T-cell (primary cell): ENCODE measurements at places on chromosomes 16 and 17. TPM values are rescaled to one million over a fixed set of nuclear protein-coding genes. Genes with fewer than 3 reads are reported as not detected.
A peak's percentile ranks its signal among the peaks of the same experiment; 100 is the strongest.

The CA7 gene
- total RNA-seq = not detected

DNA sequence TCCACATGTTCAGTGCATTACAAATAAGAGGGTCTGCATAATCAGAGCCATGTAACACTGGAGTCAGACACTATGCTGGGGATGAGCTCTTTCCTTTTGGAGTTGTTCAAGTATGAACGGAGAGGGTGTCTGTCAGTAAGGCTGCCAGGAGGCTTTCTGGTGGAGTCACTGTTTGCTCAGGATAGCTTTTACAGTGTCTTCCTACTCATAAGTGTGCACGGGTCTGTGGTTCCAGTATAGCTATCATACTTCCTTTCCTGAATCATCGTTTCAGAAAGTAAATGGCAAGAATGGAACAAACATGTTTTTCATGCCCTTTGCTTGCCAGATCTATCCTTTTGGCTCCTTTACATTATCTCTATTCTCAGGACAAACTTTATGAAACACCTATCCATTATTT lies 152.7 kb upstream of the CDH11 start:
- no peaks in the 10 kb centered on the region for H3K36me3 ChIP-seq
- no peak overlapping the region for H3K4me3 ChIP-seq
- no peaks in the 10 kb centered on the region for H3K27me3 ChIP-seq
- H3K4me1 ChIP-seq = no peaks in the 10 kb centered on the region
- H3K27ac ChIP-seq = no peak overlapping the region

- no peak overlapping the region for H3K4me3 ChIP-seq
- H3K27me3 ChIP-seq = no peaks in the 10 kb centered on the region
- no peak for DNase-seq
- no peaks in the 10 kb centered on the region for H3K36me3 ChIP-seq
- no peaks in the 10 kb centered on the region for H3K4me1 ChIP-seq
- H3K27ac ChIP-seq = no peak overlapping the region
Observed at GRCh38 chr16:69720822-69721430, 5.4 kb downstream of the NQO1 start.

DNA sequence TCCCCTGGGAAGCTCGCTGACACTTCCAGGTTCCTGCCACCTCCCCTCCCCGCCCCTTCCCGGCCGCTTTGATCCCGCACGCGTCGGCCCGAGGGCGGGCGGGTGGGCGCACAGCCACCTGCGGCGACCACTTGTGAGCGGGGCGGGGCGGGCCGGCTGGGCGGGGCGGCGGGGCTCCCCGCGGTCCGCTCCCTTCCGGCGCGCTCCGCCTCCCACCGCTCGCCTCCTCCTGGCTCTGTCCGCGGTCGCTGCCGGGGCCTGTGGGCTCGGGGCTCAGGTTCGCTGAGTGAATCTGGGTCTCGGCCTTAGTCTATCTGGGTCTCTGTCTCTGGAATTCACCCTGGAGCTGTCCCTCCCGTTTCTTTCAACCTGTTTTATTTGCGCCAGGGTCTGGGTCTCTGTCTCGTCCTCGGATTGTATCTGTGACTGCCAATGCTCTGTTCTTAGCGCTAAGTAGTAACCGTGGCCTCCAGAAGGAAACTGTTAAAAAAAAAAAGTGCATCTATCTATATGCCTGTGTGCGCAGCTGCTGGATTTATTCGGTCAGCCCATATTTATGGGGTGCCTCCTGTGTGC lies 2.7 kb upstream of the HES7 start:
- H3K4me1 ChIP-seq = peaks cover 55% of the 10 kb centered on the region
- H3K27me3 ChIP-seq = peaks cover 56% of the 10 kb centered on the region
- H3K4me3 ChIP-seq = peak overlapping the region; percentile 64
- no peak for DNase-seq
- no peaks in the 10 kb centered on the region for H3K36me3 ChIP-seq

The ITGAL gene
- 640 TPM for total RNA-seq

The GCGR gene
- not detected for total RNA-seq

DNA sequence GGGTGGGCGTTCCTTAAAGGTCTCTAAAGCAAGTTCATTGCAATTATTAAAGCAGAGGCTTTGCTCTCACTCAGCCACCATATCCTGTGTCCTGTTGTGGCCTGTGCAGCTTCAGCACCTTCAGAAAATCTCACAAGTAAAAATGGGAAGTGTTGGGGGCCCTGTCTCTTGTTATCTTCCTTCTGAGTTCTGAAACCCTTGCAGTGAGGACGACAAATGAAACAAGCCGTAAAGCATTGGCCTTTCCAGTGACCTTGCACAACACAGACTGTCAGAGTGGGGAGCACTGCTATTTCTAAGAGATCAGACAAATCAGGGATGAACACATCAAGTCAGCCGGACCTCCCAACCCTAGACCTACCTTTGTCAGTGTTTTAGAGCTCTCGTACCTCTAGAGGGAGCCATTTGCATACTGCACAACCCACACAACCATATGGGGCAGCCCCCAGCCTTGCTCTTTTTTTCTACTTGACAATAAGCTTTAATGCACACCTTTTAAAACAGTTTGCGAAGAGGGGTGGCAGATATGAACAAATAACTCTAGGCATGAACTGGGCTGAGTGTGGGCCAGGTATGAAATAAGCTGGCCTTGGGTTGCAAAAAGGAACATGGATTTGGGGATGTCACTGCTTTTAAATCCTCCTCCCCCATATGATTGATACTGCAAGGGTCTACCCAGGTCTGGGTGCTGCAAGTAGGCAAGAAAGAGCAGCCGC lies 89.8 kb downstream of the KATNIP start:
- no peaks in the 10 kb centered on the region for H3K27me3 ChIP-seq
- no peaks in the 10 kb centered on the region for H3K4me1 ChIP-seq
- DNase-seq = no peak

- H3K27ac ChIP-seq = no peak overlapping the region
- no peak overlapping the region for H3K4me3 ChIP-seq
- no peaks in the 10 kb centered on the region for H3K4me1 ChIP-seq
- no peaks in the 10 kb centered on the region for H3K27me3 ChIP-seq
- DNase-seq = no peak
Observed at GRCh38 chr16:52320930-52321439, 226.0 kb downstream of the TOX3 start.

GRCh38 chr17:28612936-28613872 lies 781 bp downstream of the RSKR start:
- no peak overlapping the region for H3K27ac ChIP-seq
- H3K4me3 ChIP-seq = no peak overlapping the region
- H3K4me1 ChIP-seq = no peaks in the 10 kb centered on the region
- H3K27me3 ChIP-seq = no peaks in the 10 kb centered on the region
- DNase-seq = peak; percentile 18
- H3K36me3 ChIP-seq = peaks cover 13% of the 10 kb centered on the region

DNA sequence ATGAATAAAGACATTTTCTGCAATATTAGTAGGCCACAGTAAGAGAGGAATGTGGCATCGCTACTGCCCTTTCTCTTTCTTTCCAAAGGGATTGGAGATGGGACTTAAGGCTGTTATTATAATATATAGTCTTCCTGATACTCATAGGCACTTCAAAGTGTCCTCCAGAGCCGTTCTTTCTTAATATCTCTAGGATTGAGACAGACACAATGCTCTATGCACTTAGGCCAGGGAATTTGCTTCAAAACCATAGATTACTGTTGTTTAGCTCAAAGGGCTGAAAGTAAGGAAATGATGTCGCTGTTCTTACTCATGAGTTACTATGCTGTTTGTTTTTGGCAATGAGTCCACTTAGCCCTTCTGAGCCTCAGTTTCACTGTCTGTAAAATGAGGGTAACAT lies 590.5 kb downstream of the CDH11 start:
- no peak overlapping the region for H3K4me3 ChIP-seq
- no peak for DNase-seq
- H3K36me3 ChIP-seq = no peaks in the 10 kb centered on the region
- no peaks in the 10 kb centered on the region for H3K4me1 ChIP-seq
- no peaks in the 10 kb centered on the region for H3K27me3 ChIP-seq

The PRSS8 gene
- total RNA-seq = not detected

The HSD3B7 gene
- total RNA-seq = 1.3 TPM

GRCh38 chr16:66717776-66718175 lies 21.2 kb upstream of the CMTM4 start:
- no peak for DNase-seq
- H3K4me3 ChIP-seq = no peak overlapping the region
- no peak overlapping the region for H3K27ac ChIP-seq
- peaks cover 12% of the 10 kb centered on the region for H3K36me3 ChIP-seq
- no peaks in the 10 kb centered on the region for H3K27me3 ChIP-seq

The C16orf92 gene
- total RNA-seq = not detected

DNA sequence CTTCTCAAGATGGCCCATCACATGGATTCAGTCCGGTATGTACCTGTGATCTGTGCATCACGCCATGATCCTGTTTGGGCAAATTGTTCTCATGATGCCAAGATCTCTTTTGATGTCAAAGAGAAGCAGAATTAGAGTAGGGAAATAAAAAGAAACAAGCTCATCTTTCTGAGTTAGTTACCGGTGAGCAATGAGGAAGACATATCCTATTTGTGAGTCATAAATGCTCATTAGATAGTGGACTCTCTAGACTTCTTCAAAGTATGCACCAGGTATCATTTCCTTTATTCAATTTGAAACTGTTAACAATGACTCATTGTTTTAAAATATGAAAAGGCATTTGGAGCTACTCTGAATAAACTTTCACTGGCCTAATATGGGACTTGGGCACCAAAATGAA lies 8.0 kb upstream of the KRTAP4-12 start:
- H3K4me1 ChIP-seq = peaks cover 5% of the 10 kb centered on the region
- no peak overlapping the region for H3K4me3 ChIP-seq
- H3K27ac ChIP-seq = no peak overlapping the region
- no peak for DNase-seq
- H3K27me3 ChIP-seq = no peaks in the 10 kb centered on the region
- H3K36me3 ChIP-seq = no peaks in the 10 kb centered on the region

The GALR2 gene
- 0.20 TPM for total RNA-seq

The OR1F1 gene
- total RNA-seq = not detected

DNA sequence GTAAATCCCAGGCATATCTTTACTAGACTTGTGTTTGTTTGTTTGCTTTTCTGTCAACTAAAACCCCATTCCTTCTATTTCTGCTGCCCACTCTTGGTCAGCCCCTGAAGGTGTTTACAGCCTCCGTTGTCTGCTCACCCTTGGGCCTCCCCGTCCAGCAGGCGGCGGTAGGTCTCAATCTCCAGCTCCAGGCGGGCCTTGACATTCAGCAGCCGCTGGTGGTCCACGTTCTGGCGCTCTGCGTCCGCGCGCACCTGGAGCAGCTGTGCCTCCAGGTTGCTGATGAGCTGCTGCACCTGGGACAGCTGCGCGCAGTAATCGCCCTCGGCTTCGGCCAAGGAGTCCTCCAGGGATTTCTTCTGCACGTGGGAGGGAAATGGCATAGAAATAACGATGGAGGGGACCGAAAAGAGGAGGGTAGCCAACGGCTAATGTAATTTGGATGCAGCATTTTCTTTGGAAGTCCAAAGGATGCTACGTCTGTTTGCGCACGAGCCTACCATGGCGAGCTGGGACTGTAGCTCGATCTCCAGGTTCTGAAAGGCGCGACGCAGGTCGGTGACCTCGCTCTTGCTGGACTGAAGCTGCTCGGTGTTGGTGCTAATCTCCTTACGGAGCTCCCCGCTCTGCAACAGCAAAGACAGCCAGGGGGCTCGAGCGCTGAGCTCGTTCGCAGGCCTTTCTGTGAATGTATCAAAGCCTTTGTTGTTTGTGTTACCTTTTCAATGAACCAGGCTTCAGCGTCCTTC lies 3.9 kb downstream of the KRT12 start:
- H3K27ac ChIP-seq = no peak overlapping the region
- DNase-seq = peak; percentile 12
- no peaks in the 10 kb centered on the region for H3K4me1 ChIP-seq
- H3K4me3 ChIP-seq = no peak overlapping the region
- H3K36me3 ChIP-seq = no peaks in the 10 kb centered on the region
- H3K27me3 ChIP-seq = no peaks in the 10 kb centered on the region

- no peak for DNase-seq
- H3K27ac ChIP-seq = no peak overlapping the region
- H3K27me3 ChIP-seq = no peaks in the 10 kb centered on the region
- H3K4me1 ChIP-seq = peaks cover 4% of the 10 kb centered on the region
Observed at GRCh38 chr17:77728871-77729270, 229.6 kb upstream of the TNRC6C start.

GRCh38 chr17:42424991-42425610 lies 2.0 kb upstream of the CAVIN1 start:
- no peak overlapping the region for H3K4me3 ChIP-seq
- no peak overlapping the region for H3K27ac ChIP-seq
- DNase-seq = no peak
- no peaks in the 10 kb centered on the region for H3K36me3 ChIP-seq
- peaks cover 75% of the 10 kb centered on the region for H3K27me3 ChIP-seq

DNA sequence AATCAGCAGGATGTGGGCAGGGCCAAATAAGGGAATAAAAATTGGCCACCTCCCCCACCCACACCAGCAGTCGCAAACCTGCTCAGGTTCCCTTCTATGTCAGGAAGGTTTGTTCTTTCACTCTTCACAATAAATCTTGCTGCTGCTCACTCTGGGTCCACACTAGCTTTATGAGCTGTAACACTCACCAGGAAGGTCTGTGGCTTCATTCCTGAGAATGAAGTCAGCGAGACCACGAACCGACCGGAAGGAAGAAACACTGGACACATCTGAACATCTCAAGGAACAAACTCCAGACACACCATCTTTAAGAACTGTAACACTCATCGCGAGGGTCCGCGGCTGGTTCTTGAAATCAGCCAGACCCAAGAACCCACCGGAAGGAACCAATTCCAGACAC lies 115.5 kb upstream of the TBX2 start:
- H3K27ac ChIP-seq = no peak overlapping the region
- H3K4me1 ChIP-seq = no peaks in the 10 kb centered on the region
- H3K4me3 ChIP-seq = no peak overlapping the region
- H3K36me3 ChIP-seq = no peaks in the 10 kb centered on the region
- H3K27me3 ChIP-seq = no peaks in the 10 kb centered on the region

DNA sequence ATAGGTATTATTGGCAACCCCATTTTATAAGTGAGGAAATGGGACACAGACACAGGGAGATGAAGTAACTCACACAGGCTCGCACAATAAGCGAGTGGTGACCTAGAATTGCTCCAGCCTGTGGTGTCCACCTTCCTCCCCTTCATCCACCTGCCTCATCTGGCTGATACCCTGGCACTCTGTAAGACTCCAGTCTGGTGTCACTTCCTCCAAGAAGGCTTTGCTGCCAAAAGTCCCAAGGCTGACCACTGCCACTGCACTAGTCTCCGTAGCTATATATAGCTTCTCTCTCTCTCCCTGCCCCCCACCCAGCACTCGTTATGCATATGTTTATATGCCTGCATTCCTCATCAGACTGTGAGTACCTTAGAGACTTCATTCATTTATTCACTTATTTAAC lies 66.1 kb upstream of the SREBF1 start:
- H3K4me1 ChIP-seq = no peaks in the 10 kb centered on the region
- H3K27me3 ChIP-seq = no peaks in the 10 kb centered on the region
- peaks cover 13% of the 10 kb centered on the region for H3K36me3 ChIP-seq
- no peak for DNase-seq

DNA sequence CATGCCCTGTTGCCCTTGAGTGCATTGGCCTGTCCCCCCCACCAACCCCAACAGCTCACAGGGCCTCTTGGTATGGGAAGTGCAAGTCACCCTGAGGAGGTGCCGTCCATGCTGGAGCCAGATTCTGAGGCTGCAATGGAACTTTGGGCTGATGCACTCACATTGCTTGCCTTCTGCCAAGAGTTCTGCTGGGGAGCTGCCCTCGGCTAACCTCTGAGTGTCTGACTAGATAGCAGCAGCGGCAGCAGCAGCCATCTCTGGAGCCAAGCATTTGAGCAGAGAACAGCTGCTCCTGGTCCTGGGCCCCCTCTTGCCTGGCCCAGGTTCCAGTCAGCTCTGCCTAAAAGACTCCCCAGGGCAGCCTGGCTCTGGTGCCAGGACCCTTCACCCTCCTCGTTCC lies 61.5 kb downstream of the GNAO1 start:
- no peaks in the 10 kb centered on the region for H3K36me3 ChIP-seq
- DNase-seq = no peak
- no peak overlapping the region for H3K27ac ChIP-seq
